ENCODE measurements at places on chromosomes 16 and 17.

DNA sequence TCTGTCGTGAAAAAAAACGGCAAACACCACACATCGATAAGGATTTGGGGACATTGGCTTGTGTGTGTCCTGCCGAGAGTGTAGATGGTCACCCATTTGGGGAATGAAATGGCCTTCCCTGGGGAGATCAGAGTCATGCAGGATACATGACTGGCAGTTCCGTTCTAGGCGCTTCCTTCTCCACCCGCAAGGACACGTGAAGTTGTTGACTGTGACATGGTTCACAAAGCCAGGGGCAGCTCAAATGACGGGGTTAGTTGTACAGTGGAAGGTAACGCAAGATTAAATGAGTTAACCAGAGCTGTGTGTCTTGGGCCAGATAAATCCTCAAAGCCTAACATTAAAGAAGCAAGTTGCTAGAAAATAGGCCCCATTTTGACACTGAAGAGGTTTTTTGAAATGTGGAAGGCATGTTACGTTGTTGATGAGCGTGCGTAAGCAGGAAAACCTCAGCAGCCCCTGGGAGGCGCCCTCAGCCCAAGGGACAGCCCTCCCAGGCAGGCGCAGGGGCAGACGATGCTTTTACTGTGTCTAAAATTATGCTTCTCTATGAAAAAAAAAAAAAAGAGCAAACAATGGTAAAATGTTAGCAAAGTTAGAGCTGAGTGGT is 35.9 kb upstream of the CHMP6 start:
- no peak overlapping the region for H3K4me3 ChIP-seq
- H3K4me1 ChIP-seq, result no peaks in the 10 kb centered on the region
- no peak for ATAC-seq
- no peaks in the 10 kb centered on the region for H3K27me3 ChIP-seq

GRCh38 chr16:11310997-11311561 is 29.9 kb upstream of the PRM1 start:
- ATAC-seq, result peak; percentile 20
- H3K4me1 ChIP-seq, result peaks cover 14% of the 10 kb centered on the region
- H3K36me3 ChIP-seq, result no peaks in the 10 kb centered on the region
- peak overlapping the region; percentile 56 for H3K27ac ChIP-seq

DNA sequence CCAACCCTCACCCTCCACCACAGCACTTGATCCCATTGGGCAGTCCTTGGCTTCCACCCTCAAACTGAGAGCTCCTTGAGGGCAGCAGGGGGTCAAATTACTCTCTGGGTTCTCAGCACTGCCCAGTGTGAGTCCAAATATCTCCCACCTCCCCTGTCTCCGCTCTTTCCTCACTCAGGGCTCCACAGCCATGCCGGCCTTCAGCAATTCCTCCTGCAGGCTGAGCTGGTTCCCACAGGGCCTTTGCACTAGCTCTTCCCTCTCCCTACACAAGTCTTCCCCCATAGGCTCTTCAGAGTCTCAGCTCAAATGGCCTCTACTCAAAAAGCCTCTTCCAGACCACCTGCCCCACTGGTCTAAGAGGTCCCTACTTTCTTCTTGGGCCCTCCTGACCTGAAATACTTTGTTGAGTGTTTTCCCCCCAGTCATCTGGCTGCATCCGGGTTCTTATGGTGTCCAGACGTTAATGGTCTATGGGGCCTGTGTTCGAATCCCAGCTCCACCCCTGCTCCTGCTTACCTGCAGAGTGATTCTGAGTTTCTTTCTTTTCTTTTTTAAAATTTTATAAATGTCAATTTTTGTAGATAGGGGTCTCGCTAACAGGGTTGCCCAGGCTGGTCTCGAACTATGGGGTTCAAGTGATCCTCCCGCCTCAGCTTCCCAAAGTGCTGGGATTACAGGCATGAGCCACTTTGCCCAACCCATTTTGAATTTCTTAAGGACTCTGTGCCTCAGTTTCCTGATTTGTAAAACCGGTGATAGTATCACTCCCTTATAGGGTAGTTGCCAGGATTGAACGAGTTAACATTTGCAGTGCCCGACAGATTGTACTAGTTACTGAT is 973 bp upstream of the IL4R start:
- no peaks in the 10 kb centered on the region for H3K27me3 ChIP-seq
- peaks cover 19% of the 10 kb centered on the region for H3K4me1 ChIP-seq
- H3K36me3 ChIP-seq, result peaks cover 38% of the 10 kb centered on the region
- ATAC-seq, result no peak
- H3K4me3 ChIP-seq, result peak overlapping the region; percentile 98

GRCh38 chr17:49487183-49487582 is 7.9 kb upstream of the NGFR start:
- no peak overlapping the region for H3K4me3 ChIP-seq
- H3K27ac ChIP-seq, result no peak overlapping the region
- H3K27me3 ChIP-seq, result peaks cover 52% of the 10 kb centered on the region
- no peak for ATAC-seq
- no peaks in the 10 kb centered on the region for H3K4me1 ChIP-seq
- no peaks in the 10 kb centered on the region for H3K36me3 ChIP-seq

DNA sequence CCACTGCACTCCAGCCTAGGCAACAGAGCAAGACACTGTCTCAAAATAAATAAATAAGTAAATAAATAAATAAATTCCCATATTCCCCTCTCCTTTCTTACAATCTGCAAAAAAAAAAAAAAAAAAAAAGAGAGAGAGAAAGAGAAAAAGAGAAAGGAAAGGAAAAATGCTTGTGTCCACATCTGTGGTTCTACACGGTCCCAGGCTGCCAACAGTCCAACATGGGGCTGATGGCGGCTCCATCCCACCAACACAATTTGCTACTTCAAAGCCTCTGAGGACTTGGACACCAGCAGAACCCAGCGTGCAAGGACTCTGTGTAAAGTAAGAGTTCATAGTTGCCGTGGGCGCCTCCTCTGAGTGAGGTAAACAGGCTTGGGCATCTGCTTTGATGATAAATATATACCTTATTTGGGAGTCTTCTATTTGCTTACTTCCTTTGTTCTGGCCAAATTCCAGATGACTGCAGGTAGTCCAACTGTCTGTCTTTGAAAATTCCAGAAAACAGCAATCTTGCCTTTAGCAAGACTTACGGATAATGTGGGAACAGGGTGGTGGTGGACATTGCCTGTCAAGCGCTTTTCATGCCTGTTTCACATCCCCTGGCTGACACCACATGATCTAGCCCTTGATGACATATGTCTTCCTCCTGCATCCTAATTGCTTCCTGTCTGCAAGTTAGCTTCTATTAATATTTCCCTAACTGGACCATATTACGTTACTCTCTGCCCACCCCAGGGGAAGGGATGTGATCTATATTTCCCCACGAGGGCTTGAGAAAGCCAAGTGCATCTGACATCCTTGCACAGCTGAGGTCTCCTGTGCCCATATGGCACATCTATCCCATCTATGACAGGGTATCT is 10.1 kb downstream of the LITAF start:
- peak overlapping the region; percentile 66 for H3K4me3 ChIP-seq
- no peak overlapping the region for H3K27ac ChIP-seq
- H3K36me3 ChIP-seq, result peaks cover 63% of the 10 kb centered on the region
- ATAC-seq, result no peak
- H3K27me3 ChIP-seq, result no peaks in the 10 kb centered on the region
- H3K4me1 ChIP-seq, result peaks cover 29% of the 10 kb centered on the region

Measured in activated T-helper 17 cell treated with anti-CD3 and anti-CD28 coated beads, Interleukin-2, amount 50 U/mL, for 72 hours (primary cell).